Stimulated activated naive CD8-positive, alpha-beta T cell treated with anti-CD3 and anti-CD28 coated beads, Interleukin-15, amount 100 ng/mL, for 72 hours (primary cell): ENCODE measurements at places on chromosomes 5 and 9.

GRCh38 chr9:98590101-98590500 is 118.6 kb downstream of the GABBR2 start:
- no peak for DNase-seq

DNA sequence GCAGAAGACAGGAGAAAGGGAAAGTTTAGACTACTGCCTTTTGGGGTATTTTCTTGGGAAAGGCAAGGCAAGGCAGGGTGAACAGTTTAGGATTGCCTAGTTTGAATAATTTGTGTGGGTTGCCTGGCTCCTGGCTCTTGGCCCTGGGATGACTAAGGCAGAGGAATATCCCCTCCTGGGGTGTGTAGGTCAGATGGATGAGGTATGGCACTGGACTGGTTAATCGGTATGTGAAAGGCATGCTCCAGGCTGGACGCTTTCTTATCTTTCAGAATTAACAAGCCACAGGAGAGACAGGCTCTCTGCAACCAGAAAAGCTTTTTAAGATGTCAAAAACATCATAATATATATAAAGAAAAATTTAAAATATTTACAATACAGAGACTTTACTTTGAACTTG is 58.6 kb downstream of the STARD4 start:
- DNase-seq: no peak

DNA sequence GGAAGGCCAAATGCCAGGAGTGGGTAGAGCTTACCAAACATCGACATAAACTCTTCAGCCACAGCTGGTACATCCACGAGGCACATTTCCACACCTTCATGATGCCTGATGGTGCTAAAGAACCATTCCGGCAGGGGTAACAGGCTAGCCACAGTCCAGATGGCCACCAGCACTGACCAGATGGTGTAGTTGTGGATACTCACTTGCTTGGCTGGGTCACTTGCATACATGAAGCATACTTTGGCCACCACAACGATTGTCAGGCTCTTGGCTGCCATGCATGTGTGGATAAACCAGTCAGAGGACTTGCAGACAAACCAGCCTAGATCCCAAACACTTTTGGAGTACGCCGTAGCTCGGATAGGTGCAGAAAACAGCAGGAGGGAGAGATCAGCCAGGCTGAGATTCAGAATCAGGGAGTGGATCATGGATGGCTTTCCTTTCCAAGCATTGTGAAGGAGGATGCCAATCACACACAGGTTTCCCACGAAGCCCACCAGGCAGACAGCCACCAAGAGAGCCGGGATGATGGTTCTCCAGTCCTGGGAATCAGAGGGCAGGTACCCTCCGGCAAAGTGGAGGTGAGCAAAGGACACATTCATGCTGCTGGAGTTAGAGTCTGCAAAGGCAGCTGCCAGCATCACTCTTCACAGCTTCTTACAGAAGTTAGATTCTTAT is 378 bp downstream of the GPR151 start:
- DNase-seq: no peak

DNA sequence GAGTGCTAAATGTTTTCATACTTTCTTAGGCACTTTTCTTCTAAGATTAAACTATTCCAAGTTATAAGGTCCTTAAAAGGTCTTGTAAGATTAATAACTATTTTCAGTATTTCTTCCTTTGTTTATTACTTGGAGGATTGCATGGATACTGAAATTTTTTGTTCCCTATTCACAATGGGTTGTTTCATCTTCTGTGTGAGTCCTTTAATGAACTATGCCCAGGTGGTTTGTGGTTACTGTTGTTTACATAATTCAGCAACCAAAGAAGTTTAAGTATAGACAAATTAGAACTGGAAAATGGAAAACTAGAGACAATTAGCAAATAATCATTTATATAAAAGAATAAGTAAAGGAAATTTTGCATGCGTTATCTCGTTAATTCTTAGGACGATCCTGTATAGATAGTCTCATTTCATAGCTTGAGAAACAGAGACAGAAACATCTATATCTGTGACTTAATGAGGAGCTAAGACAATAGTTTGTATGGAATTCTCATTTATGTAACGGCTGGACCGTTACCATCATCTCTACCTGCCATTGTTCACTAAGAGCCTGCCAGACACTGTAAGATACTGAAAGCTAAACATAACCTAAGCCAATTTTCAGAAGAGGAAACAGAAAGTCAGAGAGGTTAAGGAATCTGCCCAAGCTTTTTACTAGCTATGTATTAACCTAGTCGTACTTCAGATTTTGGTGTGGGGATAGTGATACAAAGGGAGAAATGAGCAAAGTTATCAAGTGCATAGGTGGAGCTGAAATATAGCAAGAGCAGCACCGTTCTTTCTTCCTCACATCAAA is 148.2 kb downstream of the PAM start:
- no peak for DNase-seq

- no peak for DNase-seq
Observed at GRCh38 chr9:130493021-130493420, 48.3 kb downstream of the ASS1 start.

GRCh38 chr9:14907360-14907685 is 2.9 kb downstream of the FREM1 start:
- no peak for DNase-seq

- DNase-seq: no peak
Observed at GRCh38 chr9:124477648-124478285, 27.5 kb downstream of the ADGRD2 start.

- no peak for DNase-seq
Observed at GRCh38 chr9:118985851-118986250, 383.4 kb downstream of the BRINP1 start.

DNA sequence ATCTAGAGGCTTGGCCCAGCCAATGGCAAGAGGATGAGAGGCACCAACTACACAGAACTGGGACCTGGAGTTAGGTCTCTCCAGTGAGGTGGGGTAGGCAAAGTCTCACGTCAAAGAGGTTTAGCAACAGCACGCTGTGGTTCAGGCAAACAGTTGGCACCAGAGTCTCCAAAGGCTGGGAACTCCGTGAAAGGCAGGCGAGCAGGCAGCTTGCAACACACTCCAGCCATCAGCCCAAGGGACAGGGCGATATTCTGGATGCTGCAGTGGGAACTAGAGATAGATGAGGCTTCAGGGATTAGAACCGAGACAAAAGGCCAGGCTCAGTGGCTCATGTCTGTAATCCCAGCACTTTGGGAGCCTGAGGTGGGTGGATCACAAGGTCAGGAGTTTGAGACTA is 129.1 kb downstream of the PDZD2 start:
- DNase-seq: no peak

DNA sequence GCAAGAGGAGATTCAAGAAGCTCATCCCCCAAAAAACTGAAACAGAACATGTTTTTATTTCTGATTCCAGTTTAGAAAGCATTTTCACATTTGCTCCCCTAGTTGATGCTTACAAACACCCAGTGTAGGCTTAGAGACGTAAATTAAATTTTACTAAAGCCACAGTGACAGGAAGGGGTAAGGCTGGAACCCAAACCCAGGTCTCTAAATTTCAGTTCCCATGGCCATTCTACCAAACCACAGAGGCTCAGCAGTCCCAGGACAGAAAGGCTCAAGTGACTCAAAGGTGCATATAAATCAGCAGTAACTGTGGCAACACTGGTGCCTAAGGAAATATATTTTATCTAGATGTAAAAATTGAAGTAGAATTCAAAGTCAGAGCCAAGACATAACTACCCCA is 128.7 kb downstream of the CEP120 start:
- DNase-seq: no peak

DNA sequence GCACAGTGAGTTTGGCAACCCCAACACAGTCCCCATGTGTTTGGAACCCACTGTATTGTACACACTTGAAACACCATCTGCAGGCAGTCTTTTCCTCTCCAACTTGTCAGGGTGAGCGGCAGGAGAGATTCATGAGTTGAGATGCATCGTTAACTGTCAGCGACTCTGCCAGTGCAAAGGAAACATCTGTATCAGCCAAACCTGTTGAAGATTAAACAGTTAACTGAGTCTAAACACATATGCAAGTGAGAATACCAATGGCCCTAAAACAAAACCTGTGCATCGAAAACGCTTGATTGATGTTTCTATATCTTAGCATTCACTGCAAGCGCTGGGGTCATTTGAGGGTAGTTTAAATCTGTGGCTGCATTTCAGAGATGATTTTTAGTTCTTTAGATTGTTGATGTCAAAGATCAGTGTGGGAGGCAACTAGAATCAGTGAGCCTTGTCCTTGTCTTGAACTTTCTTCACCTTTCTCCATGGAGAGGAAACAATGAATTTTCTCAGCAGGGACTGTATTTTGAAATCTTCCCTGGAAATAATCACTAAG is 41.3 kb upstream of the PAM start:
- DNase-seq: no peak

- no peak for DNase-seq
Observed at GRCh38 chr9:96253059-96253696, 48.8 kb downstream of the HSD17B3 start.

- DNase-seq: no peak
Observed at GRCh38 chr9:127848756-127849504, 5.5 kb downstream of the ENG start.

DNA sequence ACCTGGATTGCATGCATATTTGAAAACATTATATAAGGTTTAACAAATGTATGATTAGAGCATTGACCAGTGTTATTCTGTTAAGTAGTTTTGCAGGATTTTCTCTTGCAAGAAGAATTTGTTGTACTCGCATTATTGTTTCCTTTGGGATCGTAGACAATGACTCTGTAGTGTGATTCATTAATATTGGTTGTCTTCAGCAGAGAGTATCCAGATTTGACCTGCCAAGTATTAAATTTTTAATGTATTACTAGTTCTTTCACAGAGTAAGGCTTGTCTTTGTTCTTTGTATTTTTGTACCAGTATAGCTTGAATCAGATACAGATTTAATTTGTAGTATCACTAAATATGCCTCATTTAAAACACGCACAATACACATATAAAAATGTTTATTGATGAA is 155.0 kb downstream of the PBX3 start:
- no peak for DNase-seq

GRCh38 chr9:76817489-76817888 is 53.3 kb downstream of the PCA3 start:
- DNase-seq: no peak

- DNase-seq: peak; percentile 81
Observed at GRCh38 chr9:16154521-16155078, 601.8 kb downstream of the CCDC171 start.

- DNase-seq: no peak
Observed at GRCh38 chr5:76174101-76174500, 90.9 kb downstream of the SV2C start.

DNA sequence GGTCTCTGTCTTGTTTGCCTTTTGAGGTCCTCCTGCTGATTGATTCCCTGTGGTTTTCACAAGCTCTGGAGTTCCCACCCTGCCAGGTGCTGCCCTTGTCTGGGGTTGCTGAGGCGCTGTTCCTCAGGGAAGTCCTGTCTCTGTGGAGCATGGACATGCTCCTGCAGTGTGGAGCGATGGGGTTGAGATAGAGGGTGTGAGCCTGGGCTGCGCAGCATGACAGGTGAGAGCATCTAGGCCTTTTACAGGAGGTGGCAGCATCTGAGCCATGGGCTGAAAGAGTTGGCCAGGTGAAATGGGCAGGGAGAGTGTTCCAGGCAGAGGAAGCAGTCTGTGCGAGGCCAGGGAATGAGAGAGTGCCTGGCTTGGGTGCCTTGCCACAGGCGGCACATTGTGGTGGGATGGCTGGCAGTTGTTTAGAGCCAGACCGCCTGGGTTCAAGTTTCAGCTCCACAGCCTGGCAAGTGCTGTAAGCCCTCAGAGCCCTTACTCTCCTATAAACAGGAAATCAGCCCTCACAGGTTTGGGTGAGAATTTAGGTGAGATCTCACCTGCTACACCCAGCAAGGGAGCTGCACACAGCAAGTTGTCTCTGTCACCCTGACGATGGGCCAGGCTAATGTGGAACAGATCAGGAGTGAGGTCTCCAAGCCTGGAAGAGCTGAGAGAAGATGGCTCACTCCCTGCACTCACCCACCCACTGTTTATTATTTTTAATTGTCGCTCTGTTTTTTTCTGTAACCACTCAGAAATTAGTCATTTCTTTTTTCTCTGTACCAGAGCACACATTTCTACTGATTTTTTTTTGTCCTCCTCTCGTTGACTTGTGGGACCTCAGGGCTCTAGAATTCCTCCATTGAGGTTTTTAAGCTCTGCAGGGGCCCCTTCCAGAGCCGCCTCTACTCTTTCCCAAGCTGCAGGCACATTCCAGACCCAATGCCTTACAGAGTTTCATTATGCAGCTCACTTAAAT is 19.6 kb downstream of the TCOF1 start:
- no peak for DNase-seq

DNA sequence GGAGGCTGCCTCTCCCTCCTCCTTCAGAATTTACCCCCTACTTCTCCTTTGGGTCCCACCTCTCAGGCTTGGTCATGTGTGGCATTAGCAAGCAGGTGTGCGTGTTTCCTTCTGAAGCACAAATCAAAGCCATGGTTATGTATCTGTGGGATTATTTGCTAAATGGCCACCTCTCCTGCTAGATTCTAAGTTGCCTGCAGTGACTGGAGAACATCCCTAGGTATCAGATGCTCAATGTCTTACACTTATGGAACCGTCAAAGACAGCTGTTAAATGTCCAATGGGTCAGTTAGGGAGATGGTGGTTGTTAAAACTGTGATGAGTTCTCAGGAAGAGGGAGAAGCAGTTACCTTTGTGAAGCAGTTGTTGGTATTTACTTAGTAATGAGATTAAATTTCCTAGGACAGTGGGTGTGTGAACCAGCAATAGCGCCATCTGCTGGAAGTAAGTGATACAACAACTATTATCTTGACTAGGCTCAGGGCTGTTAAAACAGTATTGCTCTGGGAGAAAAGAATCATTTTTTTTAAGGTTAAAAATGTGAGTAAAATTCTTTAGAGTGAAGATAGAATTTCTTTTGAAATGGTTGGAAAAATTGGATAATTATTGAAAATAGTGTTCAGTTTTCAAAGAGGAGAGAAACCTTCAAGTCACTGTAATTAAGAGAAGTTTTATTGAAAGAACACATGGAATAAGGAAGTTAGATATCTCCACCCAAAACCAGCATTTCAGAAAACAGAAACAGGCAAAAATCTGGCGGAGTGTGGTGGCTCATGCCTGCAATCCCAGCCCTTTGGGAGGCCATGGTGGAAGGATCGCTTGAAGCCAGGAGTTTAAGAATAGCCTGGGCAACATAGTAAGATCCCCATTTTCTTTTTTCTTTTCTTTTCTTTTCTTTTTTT is 71.3 kb downstream of the TMC1 start:
- peak; percentile 21 for DNase-seq

- DNase-seq: no peak
Observed at GRCh38 chr5:79612667-79613198, 492 bp downstream of the TENT2 start.

- no peak for DNase-seq
Observed at GRCh38 chr5:142537938-142538337, 148.0 kb downstream of the FGF1 start.

- no peak for DNase-seq
Observed at GRCh38 chr9:106314476-106314875, 548.5 kb upstream of the ZNF462 start.

DNA sequence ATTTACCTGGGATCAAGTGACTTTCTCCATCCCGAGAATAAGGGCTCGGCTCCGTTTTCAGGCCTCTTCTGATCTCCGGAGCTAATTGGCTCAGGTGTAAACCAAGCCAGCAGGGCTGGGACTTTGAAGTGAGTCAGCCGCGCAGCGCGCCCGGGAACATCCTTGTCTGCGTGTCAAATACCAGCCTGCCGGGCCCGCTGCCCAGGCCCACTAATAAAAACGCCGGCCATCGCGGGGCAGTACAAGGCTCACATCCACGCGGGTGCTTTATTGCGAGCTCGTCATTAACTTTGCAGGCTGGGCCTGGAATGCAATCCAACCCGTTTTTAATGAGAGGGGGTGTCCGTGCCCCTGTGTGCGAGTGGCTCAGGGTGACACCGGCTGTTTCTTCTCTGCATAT is 416.8 kb downstream of the IRX2 start:
- DNase-seq: no peak

GRCh38 chr5:118270526-118270925 is 717.8 kb downstream of the DTWD2 start:
- no peak for DNase-seq

GRCh38 chr9:16623989-16624743 is 246.3 kb downstream of the BNC2 start:
- DNase-seq: no peak
